Adrenal gland (tissue), 19 donors: ENCODE measurements at places on chromosomes 2 and 18. TPM values are rescaled to one million over a fixed set of nuclear protein-coding genes. Genes with fewer than 3 reads are reported as not detected.

SH2D6 gene
- total RNA-seq: 0.74 TPM

TSPYL6 gene
- not detected for total RNA-seq

ACVR2A gene
- total RNA-seq: 7.2 TPM

DNA sequence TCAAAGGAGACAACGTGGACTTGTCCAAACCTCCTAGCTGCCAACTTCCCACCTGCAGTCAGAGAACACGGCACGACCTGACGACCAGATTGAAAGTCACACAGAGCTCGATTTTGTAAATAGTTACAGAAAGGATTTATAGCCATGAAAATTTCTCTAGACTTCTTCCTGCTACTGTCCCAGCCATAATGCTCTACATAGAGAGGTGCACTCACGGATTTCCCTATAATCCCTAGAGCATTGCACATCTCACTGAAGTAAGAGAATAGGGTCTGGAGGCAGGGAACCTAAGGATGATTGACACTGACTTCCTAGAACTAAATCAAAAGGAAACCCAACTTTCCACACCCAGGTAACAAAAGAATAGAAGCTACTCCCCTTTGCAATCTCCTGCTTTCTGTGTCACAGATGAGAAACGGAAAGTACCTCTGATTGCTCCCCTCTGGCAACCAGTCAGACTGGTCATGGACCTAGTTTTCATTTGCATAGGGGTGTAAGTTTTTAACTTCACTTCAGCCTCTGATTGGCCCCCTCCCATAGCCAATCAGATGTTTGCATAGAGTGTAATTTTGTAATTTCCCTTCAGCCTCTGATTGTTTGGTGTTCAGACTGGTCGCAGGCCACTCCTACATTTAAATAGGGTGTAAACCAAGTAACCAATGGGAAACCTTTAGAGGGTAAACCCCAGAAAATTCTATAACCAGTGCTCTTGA lies 58.6 kb upstream of the FBXO11 start:
- no peaks in the 10 kb centered on the region for H3K36me3 ChIP-seq
- no peaks in the 10 kb centered on the region for H3K27me3 ChIP-seq
- H3K27ac ChIP-seq: no peak overlapping the region
- no peak for DNase-seq

DNA sequence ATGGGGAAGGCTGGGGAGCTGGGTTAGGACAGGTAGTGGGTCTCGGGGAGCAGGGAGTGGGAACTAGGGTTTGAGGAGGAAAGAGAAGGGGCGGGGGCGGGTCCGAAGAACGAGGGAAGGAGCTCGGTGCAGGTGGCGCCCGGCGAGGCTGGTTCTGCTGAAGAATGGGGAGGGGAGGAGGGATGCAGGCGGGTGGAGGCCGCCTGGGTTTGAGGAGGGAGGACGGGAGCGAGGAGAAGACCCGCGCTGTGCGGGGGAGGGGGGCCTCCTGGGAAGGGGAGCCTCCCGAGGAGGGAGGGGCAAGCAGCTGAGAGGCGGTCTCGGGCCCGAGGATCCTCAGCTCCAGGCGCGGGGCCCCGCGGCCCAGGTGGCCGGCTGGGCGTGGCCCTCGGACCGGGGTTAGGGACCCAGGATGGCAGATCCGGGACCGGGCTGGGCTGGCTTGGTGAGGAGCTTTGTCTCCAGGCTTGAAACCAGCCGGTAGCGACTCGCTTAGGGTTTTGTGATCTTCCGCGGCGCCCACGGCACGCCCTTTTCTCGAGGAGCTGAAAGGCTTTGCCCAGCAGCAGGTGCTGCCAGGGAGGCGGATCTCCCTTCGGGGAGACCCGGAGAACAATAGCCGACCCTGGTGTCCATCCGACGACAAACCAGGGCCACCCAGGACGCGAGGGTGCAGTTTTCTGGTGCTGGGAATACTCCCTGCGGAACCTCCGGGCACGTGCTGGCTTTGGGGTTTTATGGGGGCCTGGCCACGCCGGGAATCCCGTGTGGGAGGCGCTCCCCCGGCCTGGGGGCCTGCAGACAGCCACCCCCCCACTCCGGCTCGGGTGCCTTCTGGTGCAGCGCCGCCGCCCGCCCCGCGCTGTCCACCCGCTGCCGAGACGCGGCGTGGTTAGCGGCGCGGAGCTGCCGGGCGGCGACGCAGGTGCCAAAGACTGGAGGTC lies 1.4 kb downstream of the DPYSL5 start:
- no peak overlapping the region for H3K27ac ChIP-seq
- H3K4me3 ChIP-seq: peak overlapping the region; percentile 44
- H3K36me3 ChIP-seq: no peaks in the 10 kb centered on the region
- H3K27me3 ChIP-seq: peaks cover 68% of the 10 kb centered on the region
- DNase-seq: no peak

DNA sequence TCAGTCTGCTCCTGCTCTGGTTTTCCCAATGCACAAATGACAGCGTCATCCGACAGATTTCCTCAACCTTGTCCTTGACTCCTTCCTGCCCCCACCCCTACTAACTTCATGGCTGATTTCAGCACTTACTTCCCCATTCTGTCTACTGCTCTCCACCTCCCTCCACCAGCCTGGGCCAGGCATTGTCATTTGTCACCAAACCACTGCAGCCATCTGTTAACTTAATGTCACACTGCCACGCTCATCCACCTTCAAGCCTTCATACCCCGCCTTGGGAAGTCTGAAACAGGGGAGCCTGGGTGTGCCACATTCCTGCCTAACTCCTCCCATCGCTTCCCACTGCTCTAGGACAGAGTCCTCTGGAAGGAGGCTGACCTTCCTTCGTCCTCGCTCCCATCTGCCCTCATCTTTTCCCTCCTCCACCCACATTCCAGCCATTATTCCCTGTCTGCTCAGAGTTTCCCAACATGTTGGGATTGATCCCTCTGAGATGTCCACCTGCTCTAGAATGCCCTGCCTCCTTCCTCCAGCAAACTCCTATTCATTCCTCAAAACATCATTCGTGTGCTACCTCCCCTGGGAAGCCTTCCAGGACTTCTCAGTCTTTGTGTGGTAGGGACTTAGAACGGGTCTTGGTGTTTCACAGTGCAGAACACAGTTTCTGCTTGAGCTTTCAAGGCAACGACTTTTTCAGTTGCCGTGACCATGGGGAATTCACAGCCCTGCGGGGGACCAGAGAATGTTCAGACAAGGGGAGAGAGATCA lies 42.2 kb upstream of the SMAD7 start:
- peaks cover 39% of the 10 kb centered on the region for H3K4me1 ChIP-seq
- peak; percentile 71 for DNase-seq
- no peak overlapping the region for H3K27ac ChIP-seq
- no peak overlapping the region for H3K4me3 ChIP-seq
- H3K27me3 ChIP-seq: no peaks in the 10 kb centered on the region

GRCh38 chr2:113390124-113390849 lies 47.2 kb upstream of the ZNG1B start:
- peak overlapping the region; percentile 13 for H3K4me3 ChIP-seq
- H3K27me3 ChIP-seq: no peaks in the 10 kb centered on the region
- no peaks in the 10 kb centered on the region for H3K4me1 ChIP-seq
- H3K27ac ChIP-seq: peak overlapping the region; percentile 26

- H3K36me3 ChIP-seq: no peaks in the 10 kb centered on the region
- no peak for DNase-seq
- H3K27ac ChIP-seq: no peak overlapping the region
- H3K4me3 ChIP-seq: no peak overlapping the region
- H3K27me3 ChIP-seq: no peaks in the 10 kb centered on the region
These were observed 15.1 kb upstream of the LIPG start for GRCh38 chr18:49546719-49547273.

- H3K4me3 ChIP-seq: no peak overlapping the region
- no peak overlapping the region for H3K27ac ChIP-seq
- DNase-seq: no peak
- no peaks in the 10 kb centered on the region for H3K36me3 ChIP-seq
- peaks cover 84% of the 10 kb centered on the region for H3K27me3 ChIP-seq
These were observed 3.5 kb downstream of the POU3F3 start for GRCh38 chr2:104857262-104858005.

- H3K4me1 ChIP-seq: peaks cover 9% of the 10 kb centered on the region
- peak overlapping the region; percentile 32 for H3K27ac ChIP-seq
- no peaks in the 10 kb centered on the region for H3K36me3 ChIP-seq
- no peak for DNase-seq
- H3K4me3 ChIP-seq: no peak overlapping the region
These were observed 32.5 kb downstream of the PSD4 start for GRCh38 chr2:113206251-113206650.

DNA sequence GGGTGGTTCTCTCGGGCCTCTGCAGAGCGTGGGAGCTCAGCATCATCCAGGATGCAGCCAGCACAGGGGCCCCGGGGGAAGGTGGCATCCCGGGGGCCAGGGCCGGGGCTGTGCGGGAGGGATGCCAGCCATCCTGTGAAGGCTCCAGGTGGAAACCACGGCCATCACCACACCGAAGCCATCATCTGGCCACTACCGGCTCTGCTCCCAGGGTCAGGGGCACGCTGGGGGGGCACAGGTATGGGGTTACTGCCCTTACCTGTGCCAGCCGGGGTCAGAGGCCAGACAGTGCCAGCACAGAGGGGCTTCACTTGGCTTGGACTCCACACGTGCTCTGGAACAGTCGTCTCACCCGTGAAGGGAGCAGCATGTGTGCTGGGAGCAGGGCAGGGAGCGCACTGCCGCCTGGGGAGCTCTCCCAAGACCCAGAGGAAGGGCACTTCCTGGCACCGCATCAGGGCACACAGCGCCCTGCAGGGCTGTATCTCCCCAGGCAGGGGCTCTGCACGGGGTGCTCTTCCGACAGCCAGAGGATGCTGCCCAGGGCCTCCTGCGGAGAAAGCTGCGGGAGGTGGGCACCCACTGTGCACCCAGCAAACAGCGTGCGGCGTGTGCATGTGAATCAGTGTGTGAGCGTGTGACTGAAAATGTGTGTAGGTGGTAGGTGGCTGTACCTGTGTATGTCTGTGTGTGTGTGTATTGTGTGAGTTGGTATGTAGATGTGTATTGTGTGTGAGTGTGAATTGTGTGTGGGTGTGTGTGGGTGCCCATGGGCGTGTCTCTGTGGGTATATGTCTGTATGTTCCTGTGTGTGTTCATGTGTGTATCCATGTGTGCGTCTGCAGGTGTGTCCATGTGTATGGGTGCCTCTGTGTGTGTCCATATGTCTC lies 75.0 kb downstream of the PTGR3 start:
- no peak overlapping the region for H3K27ac ChIP-seq
- no peak for DNase-seq
- no peaks in the 10 kb centered on the region for H3K36me3 ChIP-seq
- no peaks in the 10 kb centered on the region for H3K27me3 ChIP-seq
- H3K4me1 ChIP-seq: no peaks in the 10 kb centered on the region

DNA sequence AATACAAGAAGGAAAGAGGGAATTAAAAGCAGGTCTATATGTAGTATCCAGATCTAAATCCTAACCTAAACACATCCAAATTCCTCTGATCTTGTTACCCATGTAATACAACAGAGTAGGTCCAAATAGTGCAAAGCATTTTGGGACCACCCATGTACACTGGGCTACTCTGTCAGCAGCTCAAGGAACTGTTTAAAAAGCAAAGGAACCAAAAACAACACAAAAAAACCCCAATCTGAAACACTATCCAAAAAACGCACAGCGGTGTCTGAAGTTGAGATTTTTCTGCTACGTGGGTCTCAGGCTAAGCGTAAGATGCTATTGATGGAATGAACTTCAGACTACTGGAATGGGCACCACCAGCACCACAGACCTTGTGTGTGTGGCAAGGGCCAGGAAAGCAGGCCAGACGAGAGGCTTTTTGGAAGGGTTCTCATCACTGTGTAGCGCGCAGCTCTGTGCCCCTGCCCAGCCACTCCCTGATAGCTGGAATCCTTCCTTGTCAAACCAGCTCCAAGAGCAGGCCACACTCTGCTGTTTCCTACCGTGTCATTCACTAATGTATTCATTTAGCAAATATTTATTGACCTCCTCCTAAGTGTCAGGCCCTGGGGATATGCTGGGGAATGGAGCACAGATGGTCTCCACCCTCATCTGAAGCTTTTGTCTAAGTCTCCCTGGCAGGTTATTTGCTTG lies 101.4 kb downstream of the COLEC12 start:
- no peak overlapping the region for H3K4me3 ChIP-seq
- no peak for DNase-seq
- H3K27me3 ChIP-seq: no peaks in the 10 kb centered on the region
- no peaks in the 10 kb centered on the region for H3K4me1 ChIP-seq
